Stimulated activated CD4-positive, alpha-beta T cell treated with anti-CD3 and anti-CD28 coated beads, Interleukin-12 subunit alpha, Interleukin-12 subunit beta, amount 100 ng/mL, for 48 hours (primary cell): ENCODE measurements at places on chromosomes 11 and 22.

DNA sequence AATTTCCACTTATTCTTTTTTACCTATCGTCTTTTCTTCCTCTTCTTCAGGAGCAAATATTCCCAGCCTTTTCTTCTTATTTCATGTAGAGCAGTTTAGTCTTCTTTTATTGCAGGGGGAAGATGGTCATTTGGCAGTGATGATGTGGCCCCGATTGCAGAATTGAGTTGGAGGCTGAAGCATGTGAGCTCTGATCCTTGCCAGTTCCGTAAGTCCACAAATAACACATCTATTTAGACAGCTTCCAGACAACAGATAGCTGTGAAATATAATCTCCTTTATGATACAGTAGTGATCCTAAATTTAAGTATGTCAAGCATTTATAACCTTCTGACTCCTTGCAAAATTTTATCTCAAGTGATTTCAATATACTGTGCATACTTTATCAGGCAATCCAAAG is 27.5 kb downstream of the REXO2 start:
- DNase-seq, result no peak

DNA sequence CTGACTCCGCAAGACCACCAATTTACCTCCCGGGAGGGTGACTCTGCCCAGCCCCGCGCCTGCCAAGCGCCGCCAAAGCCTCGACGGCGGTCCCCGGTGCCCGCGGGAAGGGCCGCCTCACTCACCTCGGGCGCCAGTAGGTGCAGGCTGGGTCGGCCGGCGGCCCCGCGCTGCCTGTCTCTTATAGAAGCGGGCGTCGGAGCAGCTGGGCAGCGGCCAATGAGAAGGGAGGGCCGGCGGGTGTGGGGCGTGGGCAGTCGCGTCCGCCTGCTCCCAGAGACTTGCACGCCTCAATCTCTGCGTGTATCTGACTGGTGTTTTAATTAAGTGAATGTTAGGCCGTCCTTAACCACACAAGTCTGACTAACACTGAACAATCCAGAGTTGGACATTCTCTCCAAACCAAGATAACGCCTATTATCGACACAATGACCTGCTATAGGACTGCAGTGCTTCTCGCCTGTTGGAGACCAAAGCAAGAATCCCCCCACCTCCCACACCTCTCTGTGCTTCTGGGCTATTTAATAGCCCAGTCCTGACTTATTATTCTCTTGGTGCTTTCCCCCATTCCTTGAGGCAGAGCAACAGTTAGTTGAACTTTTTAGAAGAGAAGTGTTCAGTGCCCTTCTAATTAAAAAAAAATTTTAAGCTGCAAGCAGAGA is at the start of gene TPH1:
Gene TPH1, minus strand, starts transcription at position 154 of the 662 bp plus-strand sequence. CDS start 5,507 bp downstream, outside the sequence.
- DNase-seq, result no peak

DNA sequence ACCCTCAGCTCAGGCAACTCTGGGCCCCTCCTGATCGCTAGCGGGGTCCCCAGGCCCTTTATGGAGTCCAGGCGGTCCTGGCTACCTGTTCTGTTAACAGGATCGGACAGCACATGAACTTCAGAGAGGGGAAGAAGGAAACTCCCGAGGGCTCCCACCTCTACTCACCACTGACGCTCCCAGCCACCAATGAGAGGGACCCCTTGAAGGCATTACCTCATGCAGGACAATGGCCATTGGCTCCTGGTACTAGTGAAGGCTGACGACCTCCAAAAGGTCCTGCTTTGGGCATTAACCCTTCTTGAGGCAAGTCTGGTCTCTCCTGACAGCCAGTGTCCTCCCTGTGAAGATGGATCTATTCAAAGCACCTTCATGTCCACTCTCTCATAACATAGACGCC is 71.5 kb upstream of the LMO1 start:
- no peak for DNase-seq

DNA sequence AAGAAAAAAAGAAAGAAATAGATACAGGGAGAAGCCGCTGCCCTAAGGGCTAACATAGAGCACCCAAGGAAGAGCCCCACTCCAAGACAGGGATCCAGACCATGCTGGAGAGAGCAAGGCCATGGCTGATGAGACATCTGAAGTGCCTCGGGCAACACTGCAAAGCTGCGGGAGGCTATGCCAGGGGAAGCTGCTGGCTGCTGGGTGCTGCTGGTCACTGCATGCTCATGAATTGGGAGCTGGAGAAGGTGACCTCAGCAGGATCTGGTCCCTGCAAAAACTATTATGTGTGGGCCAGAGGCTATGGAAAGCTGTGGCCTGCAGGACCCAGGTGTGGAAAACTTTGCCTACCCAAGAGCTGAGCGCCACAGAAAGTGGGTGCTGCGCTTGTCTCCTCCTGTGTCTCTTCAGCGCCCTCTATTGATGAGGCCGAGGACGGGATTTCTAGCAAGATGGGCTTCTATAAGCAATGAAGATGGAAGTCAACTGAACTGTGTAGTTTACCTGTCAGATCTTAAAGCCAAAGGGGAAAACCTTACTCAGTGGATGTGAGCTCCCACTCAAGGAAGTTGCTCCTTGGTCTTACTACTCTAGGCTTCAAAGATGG is 17.3 kb upstream of the SLC29A2 start:
- peak; percentile 57 for DNase-seq

- DNase-seq, result no peak
Measured at GRCh38 chr11:133118563-133119268, 413.6 kb downstream of the OPCML start.

- DNase-seq, result peak; percentile 46
Measured at GRCh38 chr11:133082841-133083488, 449.3 kb downstream of the OPCML start.
